ENCODE measurements at places on chromosomes 3 and 15. TPM values are rescaled to one million over a fixed set of nuclear protein-coding genes. Genes with fewer than 3 reads are reported as not detected.

GRCh38 chr3:143658861-143659260, 189.4 kb downstream of the SLC9A9 start:
- no peak for DNase-seq

GRCh38 chr3:179811321-179812095, 158.7 kb downstream of the USP13 start:
- DNase-seq = no peak

Gene ZNF80
- total RNA-seq = not detected

Gene RHOV
- total RNA-seq = 0.22 TPM

DNA sequence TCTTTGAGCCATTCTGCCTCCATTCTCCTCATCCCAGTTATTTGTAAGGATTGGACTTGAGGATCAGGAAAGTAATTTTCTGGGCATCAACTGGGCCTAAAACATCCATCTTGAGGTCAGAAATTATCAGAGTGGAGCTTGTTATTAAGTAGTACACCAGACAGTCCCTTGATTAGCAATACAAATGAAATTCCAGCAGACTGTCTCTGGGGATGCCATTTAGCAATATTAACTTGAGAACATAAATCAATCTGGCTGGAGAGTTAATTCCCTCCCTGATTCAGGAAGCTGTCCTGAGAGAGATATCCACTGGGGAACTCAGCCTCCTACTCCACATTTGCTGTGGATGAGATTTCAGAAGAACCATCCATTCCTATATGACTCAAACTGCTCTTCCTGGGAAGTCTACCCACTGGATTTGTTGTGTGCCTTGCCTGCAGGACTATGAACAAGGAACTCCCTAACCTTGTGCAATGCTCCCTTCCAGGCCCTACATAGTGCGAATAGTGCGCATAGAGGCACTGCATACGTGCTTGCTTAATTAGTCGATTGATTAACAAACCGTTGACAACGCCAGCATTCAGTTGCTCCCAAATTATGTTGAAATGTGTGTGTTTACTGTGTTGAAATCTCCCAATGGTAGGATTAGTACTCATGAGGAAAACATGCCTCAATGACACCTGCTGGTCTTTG, 36.1 kb upstream of the MTMR14 start:
- no peak for DNase-seq

DNA sequence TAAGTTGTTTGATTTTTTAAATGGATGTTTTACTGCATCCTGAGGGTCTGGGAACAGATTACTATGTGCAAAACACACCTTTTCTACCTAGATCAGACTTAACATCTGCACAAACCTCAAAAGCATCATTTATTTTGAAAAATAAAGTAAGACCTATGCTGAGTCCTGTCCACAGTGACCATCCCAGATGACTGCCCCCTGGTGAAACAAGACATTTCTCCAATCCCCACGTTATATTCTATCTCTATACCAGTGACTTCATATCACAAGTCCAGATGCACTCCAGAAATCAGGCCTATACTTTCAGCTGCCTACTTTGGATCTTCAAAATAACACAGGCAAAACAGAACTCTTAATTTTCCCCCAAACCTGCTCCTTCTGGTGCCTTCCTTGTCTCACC, 143.2 kb downstream of the P2RY1 start:
- no peak for DNase-seq

DNA sequence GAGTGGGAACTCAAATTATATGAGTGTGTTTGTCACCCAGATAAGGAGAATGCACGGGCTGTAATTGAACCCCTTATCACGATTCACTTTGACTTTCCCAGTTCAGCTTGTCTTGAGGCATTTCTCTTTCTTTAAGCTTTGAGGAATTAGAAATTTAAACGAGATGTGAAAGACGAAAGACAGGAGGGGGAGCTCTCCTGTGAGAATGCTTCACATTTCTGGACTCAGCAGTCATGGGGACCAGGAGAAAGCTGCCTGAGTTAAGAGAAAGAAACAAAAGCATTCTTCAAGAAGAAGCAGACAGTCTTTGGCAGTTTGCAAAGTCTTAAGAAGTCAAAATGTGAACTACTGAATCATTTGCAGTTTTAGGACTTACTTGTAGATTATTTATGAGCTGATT, 205.6 kb downstream of the NECTIN3 start:
- no peak for DNase-seq

DNA sequence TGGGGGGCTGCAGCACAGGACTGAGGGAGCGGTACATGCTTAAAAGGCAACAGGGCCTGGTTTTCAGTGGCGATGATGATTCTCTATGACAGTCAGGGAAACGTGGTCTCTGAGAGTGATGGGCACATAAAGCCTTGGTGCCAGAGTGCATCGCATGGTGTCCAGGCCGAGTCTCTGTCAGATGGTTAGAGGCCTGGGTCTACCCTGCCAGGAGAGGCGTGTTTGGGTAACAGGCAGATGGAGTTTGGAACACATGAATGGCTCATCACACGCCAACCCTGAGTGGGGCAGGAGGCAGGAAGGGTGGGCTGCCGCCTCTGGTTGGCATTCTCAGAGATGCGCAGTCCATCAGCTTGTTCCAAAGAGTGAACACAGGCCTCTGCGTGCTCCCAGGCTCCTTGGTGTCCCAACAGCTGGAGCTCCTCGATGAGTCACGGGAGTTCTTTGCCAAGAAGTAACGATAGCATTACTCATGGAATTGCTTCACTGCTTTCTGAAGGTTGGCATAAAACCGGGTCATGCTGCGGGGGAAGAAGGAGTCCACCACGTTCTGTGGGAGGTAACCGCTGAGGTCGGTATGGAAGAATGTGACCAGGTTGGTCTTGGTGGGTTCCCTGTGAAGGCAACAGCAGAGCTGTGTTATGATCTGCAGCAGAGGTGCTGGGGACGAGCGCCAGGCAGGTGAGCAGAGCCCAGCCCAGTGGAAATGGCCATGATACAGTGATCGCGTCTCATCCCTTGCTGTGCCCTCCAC, 11.0 kb downstream of the STARD5 start:
- peak; percentile 75 for DNase-seq

Gene HES1
- 87.1 TPM for total RNA-seq

DNA sequence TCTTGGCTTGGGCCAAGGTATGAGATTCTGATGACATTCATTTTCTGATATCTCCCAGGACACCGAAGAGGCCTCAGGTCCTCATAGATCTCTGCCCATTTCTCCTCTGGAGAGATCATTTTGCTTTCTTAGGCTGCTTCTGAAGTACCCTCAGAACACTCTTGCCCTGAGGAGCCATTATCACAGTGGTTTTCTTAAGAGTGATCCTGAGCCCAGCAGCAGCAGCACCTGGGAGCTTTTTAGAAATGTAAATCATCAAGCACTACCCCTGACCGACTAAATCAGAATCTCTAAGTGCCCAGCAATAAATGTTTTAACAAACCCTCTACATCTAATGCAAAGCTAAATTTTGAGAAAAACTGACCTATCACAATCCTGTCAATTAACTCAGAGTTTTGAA, 40.6 kb upstream of the SLC9A9 start:
- no peak for DNase-seq

DNA sequence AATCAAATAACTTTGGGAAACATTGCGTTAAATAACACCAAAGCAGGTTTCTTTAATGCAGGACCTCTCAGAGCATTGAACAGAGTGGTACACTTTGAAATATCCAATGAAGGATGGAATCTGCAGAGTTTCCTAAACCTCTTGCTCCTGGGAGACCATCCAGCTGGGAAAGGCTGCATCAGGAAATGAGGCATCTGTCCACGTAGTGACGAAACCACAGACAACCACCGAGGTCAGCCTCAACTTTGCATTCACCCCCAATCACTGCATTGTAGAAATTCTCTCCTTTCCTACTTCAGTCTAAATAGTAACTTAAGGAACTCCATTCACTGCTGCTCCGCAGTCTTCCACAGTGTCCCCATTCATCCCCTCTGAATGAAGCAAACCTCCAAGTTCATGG, 41.5 kb upstream of the CDV3 start:
- DNase-seq = no peak

GRCh38 chr15:31412824-31413223, 86.2 kb downstream of the KLF13 start:
- no peak for DNase-seq

Gene FAIM
- total RNA-seq = 10.4 TPM

Gene FOXL2NB
- total RNA-seq = not detected

Gene REC114
- total RNA-seq = not detected

- no peak for DNase-seq
Observed at GRCh38 chr3:55000546-55000945, 72.7 kb upstream of the LRTM1 start.

Gene SOX14
- total RNA-seq = not detected

Gene PCNP
- total RNA-seq = 177 TPM

GRCh38 chr15:29825227-29825626, 3.0 kb upstream of the TJP1 start:
- no peak for DNase-seq

GRCh38 chr15:35622641-35623340, 76.8 kb upstream of the DPH6 start:
- DNase-seq = no peak

- no peak for DNase-seq
Observed at GRCh38 chr3:193819117-193820010, 226.4 kb downstream of the OPA1 start.

GRCh38 chr3:4597208-4597985, 104.2 kb downstream of the ITPR1 start:
- no peak for DNase-seq

GRCh38 chr3:143831994-143832393, 16.3 kb downstream of the SLC9A9 start:
- no peak for DNase-seq

DNA sequence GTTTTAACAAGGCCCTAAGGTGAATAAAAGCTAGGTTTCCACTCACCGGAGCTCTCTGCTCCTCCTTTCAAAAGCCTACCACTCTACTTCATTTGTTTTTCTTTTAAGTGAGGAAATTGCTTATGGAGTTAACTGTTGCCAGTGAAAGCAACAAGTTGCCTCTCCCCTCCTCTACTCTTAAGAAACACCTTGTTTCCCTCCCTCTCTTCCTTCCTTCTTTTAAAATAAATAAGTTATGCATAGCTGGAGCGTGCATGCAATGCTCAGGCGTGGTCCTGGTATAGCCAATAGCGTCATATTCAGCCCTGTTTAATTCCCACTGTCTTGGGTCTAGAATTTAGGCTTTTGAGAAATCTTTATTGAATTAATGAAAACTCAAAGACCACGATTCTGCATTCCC, 101.1 kb upstream of the IGF1R start:
- no peak for DNase-seq

- DNase-seq = peak; percentile 72
Observed at GRCh38 chr3:29324180-29324651, 43.3 kb downstream of the RBMS3 start.

Gene GRIP2
- total RNA-seq = 2.3 TPM

Gene MCTP2
- 32.3 TPM for total RNA-seq

DNA sequence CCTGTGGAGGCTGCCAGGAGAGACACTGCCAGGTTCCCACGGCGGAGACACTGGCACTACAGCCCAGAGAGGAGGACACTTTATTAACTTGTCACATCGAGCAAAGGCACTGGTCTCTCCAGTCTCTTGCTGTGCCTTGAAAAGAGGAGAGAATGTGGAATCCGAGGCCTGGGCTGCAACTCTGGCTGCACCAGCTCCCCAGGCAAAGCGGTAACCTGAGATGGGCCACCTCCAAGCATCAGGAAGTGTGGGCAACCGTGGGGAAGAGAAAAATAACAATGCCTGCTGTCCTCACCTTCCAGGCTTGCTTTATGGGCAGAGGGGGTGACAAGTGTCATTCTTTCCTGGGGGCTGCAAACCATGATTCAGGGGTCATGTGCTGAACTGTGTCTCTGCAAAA, 91.6 kb upstream of the RGMA start:
- DNase-seq = no peak

DNA sequence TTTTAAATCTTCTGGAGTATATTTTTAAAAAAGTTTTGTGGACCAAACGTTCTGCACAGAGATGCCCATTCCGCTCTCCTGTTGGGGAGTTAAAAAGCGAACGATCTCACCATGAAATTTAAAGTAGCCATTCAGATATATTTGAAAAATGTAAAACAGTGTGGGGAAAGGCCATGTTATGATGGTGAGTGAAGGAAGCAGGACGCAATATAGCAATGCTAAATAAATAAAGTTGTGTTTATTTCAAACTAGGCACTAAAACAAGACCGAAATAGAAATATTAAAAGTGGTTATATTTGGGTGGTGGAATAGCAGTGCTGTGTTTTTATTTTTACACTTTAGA, 327 bp upstream of the CCDC13 start:
- no peak for DNase-seq

DNA sequence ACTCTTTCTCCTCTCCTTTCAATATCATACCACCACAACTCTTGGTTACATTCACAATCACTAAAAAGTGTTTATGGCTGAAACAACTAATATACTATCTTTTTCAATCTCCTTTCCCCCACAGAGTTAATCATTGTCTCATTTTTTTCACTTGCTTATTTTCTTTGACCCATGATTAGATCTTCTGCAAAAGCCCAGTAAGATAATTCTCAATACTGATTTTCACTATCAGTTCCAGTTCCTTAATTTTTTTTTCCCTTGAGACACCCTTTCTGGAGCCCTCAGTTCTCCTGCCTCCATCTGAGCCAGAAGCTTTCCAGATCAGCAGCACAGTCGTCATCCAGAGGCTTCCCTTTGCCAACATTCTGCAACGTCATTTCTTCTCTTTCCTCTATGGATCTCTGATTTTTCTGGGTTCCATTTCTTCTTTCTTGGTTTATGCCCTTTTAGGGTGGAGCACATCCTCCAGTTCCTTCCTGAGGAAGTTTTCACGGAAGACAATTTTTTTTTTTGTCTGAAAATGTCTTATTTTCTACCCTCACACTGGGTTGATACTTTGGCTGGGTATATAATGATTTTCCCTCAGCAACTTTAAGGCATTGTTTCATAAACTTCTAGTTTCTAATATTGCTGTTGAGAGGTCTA, 88.7 kb upstream of the C15orf39 start:
- no peak for DNase-seq

Gene ECE2
- not detected for total RNA-seq

DNA sequence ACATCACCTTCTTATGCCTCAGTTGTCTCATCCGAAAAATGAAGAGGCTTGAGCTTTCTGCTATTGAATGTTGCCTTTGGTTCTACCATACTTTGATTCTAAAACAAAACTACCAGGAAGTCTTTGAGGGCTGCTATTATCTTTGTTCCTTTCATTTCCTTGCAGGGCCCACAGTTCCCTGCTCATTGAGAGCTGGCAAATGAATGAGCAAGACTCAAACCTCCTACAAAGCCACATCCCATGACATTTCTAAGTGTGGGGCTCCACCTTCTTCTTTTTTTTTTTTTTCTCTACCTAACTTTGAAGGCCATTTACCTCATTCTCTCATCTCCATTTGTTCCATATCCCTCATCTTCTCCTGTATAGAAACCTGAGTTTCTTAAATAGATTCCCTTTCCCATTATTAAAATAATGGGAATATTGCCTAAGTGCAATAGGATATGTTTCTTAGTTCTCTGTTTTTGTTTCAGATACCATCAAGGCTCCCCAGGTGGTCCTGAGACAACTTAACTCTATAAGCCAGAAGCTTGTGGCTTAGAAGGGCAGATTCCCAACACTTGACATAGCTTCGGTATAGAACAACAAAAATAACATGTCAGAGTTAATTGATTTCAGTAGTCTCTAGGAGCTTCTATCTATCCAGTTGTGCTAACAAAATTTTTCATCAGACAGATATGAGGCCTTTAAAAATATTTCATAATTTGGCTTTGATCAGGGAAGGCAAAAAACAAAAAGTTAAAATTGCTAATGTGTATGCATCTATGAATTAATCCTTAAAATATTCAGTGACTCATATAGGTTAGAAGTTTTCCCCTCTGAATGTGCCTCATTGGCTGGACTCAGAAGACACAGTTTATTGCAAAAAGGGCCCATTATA, 951.6 kb downstream of the TUSC7 start:
- DNase-seq = no peak

- no peak for DNase-seq
Observed at GRCh38 chr15:49439678-49440395, 16.8 kb downstream of the FGF7 start.

Gene GMPS
- 48.7 TPM for total RNA-seq

Measured in sciatic nerve (tissue), 2 donors.